Central memory CD4-positive, alpha-beta T cell (primary cell): ENCODE measurements at places on chromosomes 7 and 10.
A peak's percentile ranks its signal among the peaks of the same experiment; 100 is the strongest.

- no peak for DNase-seq
Measured at GRCh38 chr7:120460949-120461348, 188.0 kb downstream of the KCND2 start.

DNA sequence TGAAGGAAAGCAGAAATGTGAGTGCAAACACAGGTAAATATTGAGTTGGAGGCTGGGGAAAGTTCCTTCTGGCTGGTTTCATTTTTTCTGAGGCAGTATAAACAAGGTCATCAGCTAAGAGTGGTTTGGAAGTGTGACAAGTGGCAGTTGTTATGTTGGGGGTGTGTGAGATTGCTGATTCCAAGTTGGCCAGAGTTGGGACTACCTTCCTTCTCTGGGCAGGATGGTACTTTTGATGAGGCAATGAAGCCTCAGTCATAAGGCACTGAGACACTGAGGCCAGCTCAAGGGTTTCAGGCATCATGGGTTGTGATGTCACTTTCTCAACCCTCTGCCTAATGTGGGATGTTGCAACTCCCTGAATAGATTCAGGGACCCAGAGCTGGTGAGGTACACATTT lies 8.2 kb upstream of the PTTG1IP2 start:
- no peak for DNase-seq

DNA sequence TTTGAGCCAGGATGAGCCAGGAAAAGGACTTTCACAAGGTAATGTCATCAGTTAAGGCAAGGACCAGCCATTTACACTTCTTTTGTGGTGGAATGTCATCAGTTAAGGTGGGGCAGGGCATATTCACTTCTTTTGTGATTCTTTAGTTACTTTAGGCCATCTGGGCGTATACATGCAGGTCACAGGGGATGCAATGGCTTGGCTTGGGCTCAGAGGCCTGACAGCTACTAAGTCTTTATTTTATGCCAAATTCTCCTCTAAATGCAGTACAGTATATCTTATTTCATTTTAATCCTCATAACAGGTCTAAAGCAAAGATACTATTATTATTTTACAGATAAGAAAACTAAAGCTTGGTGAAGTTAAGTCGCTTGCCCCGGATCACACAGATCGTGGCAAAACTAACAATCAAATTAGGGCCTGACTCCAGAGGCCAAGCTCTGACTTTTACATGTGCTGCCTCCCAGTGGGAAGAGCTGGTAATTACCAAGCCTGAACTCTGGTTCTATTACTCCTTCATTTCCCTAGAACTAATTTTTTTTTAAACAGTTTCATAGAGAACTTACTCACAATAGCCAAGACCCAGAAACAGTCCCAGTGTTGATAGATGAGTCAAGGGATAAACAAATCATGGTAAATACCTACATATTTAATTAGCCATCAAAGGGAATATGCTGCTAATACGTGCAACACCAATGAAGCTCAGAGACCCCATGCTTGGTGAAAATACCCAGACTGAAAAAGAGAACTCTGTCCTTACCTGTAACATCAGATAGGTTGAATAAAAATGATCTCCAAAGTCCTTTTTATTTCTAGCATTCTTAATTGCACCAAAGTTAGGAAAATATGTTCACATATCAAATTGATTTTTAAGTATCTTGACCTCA lies 35.4 kb downstream of the C7orf25 start:
- no peak for DNase-seq

- no peak for DNase-seq
Measured at GRCh38 chr10:119401671-119402395, 140.7 kb downstream of the RGS10 start.

DNA sequence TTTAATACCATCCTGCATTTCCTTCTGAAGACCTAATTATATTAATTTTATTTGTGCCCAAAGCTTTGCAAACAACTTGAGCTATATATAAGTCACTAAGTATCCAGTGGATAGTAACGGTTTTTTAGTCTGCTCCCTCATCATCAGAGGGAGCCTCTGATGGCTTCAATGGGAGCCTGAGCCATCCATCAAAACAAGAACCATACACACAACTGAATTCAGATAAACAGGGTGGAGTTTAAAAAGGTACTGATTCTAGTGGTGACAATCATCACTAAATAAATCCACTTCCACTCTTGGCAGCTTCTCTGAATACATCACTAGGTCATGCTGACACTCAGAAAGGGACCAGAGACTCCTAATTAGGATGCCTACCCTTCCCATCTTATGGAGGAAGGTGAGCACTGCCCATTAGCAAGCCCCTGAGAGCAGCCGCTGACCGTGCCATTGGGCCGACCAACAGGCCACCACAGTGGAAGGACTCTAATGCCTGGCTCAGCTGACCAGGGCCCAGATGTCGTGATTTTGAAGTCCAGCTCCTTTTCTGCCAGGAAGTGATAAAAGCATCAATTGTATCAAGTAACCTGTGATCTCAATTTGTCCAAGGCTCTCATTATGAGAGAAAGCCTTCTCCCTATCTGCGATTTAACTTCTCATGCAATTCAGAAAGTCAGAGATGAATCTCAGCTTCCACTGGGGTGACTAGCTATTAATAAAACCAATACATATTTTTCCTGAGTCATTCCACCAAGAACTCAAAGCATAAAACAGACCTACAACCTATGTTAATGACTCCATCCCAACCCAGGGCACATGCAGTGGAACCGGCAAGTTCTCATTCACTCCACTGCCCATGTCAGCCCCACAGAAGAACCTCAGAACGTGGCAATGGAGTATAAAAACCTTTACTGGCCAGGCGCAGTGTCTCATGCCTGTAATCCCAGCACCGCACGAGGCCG lies 13.1 kb downstream of the VOPP1 start:
- DNase-seq: no peak

GRCh38 chr10:83647526-83647925 lies 491.8 kb upstream of the GHITM start:
- no peak for DNase-seq

GRCh38 chr7:100091411-100092181 lies 2.8 kb downstream of the COPS6 start:
- DNase-seq: no peak

DNA sequence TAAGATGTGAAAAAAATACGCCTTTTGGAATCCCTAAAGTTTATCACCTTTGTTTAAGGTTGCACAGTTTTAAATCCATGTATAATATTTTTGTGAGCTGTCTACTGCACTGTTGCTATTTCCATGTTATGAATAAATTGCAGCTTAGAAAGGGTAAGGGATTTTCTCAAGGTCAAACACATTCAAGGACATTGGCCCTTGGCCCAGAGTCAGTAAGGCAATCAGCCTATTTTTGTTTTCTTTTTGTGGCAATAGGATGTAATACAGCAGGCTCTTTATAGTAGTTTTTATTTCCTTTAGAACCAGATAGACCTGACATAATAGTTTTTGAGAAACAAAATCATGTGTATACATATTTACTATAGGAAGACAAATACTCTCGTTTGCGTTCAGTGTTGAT lies 219.8 kb downstream of the ACTR3B start:
- no peak for DNase-seq

DNA sequence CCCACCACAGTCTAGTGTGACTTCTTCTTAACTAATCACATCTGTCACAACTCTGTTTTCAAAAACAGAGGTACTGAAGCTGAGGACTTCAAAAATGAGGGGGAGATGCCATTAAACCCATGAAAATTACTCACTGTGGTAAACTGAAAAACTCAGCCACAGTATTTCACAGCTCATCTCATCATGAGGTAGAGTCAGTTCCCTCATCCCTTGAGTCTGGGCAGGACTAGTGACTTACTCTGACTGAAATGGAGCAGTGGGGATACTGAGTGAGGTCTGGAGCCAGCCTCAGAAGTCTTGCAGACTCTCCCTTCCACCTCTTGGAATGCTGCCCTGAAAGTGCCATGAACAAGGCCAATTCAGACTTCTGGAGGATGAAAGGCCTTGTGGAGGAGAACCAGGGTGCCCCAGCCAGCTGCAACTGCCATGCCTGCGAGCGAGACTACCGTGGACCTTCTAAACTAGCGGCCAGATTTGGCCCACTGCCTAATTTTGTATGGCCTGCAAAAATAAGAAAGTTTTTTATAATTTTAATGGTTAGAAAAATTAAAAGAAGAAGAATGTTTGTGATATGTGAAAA lies 24.7 kb upstream of the ANKRD1 start:
- no peak for DNase-seq

- no peak for DNase-seq
Measured at GRCh38 chr10:73644767-73645166, 3.5 kb upstream of the MYOZ1 start.

- peak; percentile 27 for DNase-seq
Measured at GRCh38 chr7:8418629-8419245, 14.7 kb upstream of the NXPH1 start.

- no peak for DNase-seq
Measured at GRCh38 chr7:18901351-18901750, 216.1 kb downstream of the TWIST1 start.

DNA sequence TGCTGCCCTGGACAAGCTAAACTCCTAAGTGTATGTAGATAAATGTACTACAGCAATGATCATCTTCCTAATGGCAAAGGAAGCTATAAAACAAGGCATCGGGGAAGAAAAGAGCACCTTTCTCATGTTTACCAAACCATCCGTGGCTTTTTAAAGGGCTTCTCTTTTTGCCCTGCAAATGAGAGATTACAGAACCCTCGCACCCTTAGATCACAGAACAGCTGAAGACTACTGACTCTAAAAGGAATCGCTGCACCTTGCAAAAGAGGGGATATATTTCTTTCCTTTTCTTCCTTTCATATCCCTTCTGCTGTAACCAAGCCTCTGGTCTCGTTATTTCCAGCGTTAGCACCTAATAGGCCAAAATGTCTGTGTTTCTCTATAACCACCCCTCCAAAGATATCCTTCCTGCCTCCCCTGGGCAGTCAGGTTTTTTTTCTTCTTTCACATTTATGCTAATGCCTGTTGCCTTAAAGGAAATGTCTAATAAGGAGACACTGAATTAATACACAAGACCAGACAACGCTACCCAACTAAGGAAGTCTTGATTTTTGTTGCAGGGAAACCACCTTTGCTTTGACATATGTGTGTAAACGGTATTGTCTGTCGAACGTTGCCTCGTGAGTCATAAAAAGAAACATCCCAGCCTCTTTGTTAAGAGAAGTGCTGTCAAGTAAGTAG lies 10.5 kb downstream of the ST8SIA6 start:
- DNase-seq: no peak

GRCh38 chr7:29017713-29018112 lies 59.6 kb upstream of the TRIL start:
- DNase-seq: no peak

DNA sequence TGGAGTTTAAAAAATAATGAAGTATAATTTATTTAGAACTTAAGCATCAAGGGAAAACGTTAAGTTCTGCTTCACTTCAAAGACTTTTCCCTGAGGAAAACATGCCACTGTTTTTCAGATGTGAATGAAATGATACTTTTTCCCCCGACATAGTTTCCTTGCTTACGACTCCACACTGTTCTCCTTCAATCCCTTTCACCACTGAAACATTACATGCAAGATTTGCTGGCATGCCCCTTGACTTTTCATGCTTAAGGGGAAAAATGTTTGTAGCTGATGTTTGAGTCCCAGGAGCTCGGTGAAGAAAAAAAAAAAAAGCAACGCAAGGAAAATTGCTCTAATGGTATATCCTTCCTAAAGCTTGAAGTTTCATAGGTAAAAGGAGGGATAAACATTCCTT lies 10.0 kb downstream of the GLI3 start:
- no peak for DNase-seq

- no peak for DNase-seq
Measured at GRCh38 chr7:114439581-114439980, 25.0 kb downstream of the FOXP2 start.

GRCh38 chr7:13880789-13881188 lies 108.7 kb downstream of the ETV1 start:
- DNase-seq: no peak

DNA sequence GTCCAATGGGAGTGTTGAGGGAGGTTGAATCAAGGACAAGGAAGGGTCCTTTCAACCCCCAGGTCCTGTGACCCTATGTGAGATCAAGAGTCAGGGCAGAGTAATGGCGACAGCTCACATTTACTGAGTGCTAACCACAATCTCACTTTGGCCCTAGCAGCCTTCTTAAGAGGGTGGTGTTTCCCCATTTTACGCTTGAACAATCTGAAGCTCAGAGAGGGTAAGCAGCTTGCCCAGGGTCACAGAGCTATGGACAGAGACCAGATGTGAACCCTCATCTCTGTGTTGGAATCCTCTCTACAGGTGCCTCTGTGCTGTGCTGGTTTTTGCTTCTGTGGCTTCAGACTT lies 102.0 kb downstream of the GRK5 start:
- no peak for DNase-seq

DNA sequence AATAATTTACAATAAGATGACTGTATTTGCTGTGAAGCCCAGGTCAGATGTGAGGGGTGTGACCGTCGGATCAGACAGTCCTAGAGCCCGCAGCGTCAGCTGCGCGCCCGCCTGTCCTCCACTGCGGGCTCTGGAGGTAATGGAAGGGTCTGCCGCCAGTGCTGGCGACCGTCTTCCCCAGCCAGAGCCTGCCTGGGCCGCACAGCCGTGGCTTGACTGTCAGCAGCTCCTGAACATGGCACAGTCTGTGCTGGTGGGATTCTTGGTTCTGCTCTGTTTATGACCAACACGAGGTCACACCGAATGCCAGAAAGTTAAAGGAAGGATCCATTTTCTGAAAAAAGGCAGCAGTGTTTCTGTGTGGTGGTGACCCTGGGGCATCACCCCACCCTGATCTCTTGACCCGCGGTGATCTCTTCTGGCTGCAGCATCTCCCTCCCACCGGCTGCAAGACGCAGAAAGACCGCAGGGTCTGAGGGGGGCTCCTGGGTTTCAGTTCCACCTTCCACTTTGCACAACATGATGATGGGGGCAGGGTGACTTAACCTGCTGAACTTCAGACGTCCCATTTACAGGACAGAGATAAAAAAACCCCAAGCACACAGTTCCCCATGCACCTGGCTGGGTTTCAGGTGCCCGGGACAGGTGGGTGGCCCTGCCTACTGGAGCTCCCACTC lies 103.7 kb downstream of the DNAJB6 start:
- DNase-seq: no peak

- no peak for DNase-seq
Measured at GRCh38 chr7:46011059-46011458, 90.0 kb upstream of the IGFBP3 start.

- DNase-seq: no peak
Measured at GRCh38 chr10:133590970-133591359, 25.6 kb upstream of the SYCE1 start.

- no peak for DNase-seq
Measured at GRCh38 chr7:28998105-28998504, 40.0 kb upstream of the TRIL start.

GRCh38 chr10:123392182-123392963 lies 238.2 kb downstream of the BUB3 start:
- DNase-seq: no peak

DNA sequence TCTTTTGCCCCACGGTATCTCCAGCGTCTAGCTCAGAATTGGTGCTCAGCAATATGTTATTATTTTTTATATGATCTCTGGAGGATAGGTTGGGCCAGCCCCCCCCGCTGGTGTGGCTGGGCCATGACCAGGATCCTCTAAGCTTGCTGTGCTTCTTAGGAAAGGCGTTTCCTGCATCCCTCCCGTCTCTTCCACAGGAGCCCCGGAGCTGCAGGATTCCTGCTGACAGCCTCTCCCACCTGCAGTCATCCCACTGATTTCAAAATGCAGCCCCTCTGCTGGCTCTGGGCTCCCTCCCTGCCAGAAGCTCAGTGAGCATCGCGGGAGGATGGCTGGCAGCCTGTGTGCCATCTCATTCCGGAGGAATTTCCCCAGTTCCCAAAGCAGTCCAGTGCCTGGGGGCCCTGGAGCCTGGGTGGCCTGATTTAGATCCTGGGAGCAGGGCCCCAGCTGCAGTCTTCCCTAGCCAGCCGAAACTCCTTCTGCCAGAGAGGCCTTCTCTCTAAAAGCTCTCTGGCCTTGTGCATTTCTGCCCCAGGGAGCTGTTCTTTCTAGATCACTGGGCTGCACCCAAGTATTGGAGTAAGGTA lies 21.8 kb upstream of the GOLGA7B start:
- no peak for DNase-seq
